ENCODE measurements at places on chromosomes 5 and 9.

DNA sequence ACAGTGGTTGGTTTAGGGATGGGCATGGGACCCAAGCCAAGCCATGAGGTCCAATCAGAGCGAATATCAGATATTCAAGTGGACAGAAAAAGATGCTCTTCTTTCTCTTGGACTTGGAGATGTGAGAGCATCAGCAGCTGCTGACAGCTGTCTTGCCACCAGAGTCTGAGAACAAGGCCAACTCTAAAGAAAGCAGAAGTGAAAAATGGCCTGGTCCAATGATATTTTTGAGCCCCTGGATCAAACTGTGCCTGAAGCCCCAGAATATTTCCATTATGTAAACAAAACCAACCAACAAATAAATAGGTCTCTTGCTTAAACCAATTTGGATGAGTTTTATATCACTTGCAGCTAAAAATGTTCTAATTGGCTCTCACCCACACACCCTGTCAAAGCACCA is 30.7 kb upstream of the JADE2 start:
- DNase-seq = no peak

DNA sequence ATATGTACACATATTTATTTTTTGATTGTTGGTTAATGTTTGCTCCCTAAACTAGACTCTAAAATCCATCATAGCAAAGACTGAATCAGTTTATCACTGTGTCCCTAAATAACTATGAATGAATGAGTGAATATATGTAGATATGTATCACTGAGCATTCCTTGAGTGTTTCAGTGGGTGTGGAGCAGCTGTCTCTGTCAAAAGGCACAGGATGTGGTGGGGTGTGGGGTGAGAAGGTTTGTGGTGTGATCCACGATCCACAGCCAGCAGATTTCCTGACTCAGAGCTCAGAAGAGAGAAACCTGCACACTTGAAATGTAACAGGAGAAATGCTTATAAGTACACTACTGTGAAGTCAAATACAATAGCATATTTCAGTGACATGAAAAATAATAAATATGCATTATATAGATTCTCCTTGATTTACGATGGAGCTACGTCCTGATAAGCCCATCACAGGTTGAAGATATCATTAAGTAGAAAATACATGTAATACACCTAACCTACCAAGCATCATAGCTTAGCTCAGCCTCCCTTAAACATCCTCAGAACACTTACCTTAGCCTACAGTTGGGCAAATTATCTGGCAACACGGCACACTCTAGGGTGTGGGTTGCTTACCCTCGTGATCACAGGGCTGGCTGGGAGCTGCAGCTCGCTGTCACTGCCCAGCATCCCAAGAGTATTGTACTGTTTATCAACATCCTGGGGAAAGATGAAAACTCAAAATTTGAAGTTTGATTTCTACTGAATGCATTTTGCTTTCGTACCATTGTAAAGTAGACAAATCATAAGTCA is 287.0 kb downstream of the GAS1 start:
- DNase-seq = no peak

GRCh38 chr5:119275601-119276173 is 80.1 kb upstream of the TNFAIP8 start:
- no peak for DNase-seq

DNA sequence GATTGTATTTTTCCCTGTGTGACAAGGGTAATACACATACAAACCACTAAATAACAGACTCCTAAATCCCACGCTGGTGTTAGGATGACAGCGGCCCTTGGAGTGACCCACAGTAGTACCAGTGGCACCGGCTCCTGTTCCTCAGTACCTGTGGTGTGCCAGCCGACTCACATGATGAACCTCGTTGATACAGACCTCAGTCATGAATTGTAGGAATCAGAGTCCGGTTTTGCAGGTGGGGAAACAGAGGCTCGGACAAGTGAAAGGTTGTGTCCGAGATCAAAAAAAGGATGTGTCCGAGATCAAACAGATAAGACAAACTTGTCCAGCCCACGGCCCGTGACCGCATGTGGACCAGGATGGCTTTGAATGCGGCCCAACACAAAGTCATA is 78.0 kb downstream of the AMBP start:
- no peak for DNase-seq

- peak; percentile 86 for DNase-seq
Observed at GRCh38 chr5:34751807-34752736, 86.9 kb upstream of the TTC23L start.
